ENCODE measurements at places on chromosomes 6 and 20.

DNA sequence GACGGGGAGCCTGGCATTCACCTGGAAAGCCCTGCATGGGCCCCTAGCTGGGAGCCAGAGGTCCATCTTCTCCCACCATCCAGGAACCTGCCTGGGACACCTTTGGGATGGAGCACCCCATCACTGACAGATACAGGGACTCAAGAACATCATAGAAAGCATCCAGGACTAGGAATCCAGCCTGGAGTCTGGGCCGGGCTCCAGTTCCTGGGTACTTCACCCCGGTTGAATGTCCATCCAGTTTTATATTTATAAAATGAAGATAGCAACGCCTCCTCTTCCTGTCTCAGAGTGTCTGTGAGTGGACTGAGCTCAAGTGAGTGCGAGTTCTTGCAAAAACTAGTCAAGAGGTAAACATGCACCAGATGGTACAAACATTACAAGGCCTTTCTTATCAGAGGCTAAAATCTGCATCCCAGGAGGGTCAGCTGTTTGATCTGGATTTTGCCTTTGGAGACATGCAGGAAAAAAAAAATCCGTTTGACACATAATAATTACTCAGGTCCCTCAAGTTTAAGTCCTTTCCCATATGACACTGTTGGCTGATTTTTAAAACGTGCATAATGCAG lies 27.4 kb downstream of the ZC3H12D start:
- DNase-seq: no peak

- no peak for DNase-seq
Observed at GRCh38 chr6:84057908-84058307, 24.3 kb downstream of the MRAP2 start.

GRCh38 chr6:137095093-137095492 lies 50.3 kb upstream of the IL20RA start:
- DNase-seq: no peak

DNA sequence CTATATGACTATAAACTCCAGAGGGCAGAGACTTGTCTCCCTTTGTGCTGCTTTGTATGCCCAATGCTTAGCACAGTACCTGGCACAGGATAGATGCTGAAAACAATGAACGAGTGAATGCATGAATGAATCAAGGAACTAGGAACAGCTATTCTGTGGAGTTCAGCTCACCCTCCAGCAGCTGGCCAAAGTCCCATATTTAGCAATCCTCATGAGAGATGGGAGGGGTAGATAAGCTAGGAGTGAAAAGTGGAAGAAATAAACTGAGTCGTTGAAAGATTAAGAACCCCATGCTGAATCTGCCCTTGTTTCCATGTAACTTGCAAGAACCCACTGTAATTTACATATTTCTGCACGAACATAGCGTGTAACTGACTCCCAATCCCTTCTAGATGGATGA lies 106.5 kb downstream of the MAFB start:
- no peak for DNase-seq

GRCh38 chr6:37016995-37017394 lies 11.5 kb downstream of the FGD2 start:
- no peak for DNase-seq
